CD4-positive, alpha-beta T cell (primary cell): ENCODE measurements at places on chromosomes 16 and 17.
A peak's percentile ranks its signal among the peaks of the same experiment; 100 is the strongest.

DNA sequence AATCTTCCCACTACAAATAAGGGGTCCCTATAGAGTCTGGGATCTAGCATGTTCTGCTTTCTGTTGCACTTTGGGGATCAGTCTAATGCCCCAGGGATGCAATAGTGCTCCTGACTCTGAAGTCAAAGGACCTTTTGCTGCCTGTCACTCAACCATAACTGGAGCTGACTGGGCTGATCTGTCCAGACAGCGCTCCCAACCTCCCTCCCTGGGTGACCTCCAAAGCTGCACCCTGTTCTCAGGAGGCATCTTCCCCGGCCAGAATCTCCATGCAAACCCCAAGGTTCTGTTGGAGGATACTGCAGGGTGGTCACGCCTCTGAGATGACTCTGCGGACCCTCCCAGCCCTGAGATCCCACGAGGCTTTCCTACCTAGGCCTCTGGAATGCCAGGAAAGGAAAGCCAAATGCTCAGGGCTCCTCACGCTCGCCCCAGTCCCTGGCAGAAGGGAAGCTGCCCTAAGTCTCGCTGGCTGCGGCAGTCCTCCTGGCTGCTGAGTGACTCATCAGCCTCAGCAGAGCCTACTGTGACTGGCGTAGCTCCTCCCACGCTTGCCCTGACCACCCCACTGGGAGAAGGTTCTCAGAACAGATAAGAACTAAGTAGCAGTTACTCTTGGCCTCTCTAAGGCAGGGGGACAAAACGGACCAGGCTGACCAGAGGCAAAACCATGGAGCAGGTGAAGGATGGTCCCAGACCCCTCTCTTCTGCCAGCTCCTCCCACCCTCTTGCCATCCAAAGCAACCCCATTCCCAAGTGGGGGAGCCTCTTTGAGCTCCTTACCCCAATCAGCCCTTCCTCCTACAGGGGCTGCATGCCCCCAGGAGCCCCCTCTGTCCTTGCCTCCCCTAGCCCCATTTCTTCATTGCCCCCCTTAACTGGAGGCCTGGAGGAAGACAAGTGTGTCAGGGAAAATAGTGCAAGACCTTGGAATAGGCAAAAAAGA is 124.1 kb upstream of the TNRC6C start:
- DNase-seq, result peak; percentile 36

DNA sequence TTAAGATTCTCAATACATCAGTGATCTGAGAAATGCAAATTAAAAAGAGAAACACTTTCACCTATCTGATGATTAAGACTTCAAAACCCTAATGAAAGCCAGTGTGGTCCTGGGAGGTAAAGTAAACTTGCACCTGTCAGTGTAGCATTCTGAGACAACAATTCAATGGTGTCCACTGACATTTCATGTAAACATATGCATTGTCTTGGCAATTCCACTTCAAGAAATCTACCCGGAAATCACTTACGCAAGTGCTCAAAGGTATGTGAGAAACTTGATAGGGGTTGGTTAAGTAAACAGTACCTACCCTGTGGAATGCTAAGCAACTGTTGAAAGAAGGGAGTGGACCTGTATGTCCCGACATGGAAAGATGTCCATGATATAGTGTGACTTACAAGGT is 2.1 kb downstream of the ST6GALNAC1 start:
- no peak for DNase-seq

DNA sequence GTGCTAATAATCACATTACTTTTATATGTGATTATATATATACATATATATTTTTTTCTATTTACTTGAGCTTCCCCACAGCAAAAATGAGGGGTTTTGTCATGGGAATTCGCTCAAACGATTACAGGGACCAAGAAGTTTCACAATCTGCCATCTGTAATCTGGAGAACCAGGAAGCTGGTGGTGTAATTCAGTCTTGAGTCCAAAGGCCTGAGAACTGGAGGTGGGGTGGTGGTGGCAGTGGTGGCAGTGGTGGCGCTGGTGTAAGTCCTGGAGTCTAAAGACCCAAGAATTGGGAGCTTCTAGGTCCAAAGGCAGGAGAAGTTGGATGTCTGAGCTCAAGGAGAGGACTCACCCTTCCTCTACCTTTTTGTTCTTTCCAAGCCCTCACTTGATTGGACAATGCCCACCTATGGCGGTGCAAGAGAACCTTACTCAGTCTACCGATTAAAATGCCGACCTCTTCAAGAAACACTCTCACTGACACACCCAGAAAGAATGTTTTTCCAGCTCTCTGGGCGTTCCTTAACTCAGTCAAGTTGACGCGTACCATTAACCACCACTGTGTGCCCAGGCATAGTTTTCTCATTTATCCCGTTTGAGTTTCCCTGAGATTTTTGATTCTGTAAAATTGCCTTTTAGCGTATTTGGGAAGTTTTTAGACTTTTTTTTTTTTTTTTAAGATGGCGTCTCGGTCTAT is 31.9 kb downstream of the POLR2A start:
- no peak for DNase-seq

DNA sequence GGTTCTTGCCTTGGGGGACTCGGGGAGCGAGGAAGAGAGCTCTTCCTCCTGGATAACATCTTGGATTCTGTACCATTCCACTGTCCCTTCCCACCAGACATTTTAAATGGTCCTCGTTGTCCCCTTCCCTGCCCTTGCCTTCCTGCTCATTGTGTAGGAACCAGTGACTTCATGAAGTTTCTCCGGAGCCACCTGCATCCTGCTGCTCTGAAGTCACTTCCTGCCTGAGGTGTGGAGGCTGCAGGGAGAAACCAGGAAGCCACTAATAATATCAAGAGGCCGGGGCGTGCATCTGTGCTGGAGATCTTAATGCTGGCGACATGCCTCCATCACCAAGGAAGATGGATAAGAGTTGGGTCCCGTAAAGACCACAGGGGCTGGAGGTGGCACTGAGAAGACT is 6.2 kb upstream of the SLC16A13 start:
- peak; percentile 82 for DNase-seq

- DNase-seq, result no peak
Measured at GRCh38 chr16:89442588-89442987, 47.8 kb downstream of the ANKRD11 start.

- no peak for DNase-seq
Measured at GRCh38 chr16:48235556-48236136, 8.5 kb upstream of the LONP2 start.

DNA sequence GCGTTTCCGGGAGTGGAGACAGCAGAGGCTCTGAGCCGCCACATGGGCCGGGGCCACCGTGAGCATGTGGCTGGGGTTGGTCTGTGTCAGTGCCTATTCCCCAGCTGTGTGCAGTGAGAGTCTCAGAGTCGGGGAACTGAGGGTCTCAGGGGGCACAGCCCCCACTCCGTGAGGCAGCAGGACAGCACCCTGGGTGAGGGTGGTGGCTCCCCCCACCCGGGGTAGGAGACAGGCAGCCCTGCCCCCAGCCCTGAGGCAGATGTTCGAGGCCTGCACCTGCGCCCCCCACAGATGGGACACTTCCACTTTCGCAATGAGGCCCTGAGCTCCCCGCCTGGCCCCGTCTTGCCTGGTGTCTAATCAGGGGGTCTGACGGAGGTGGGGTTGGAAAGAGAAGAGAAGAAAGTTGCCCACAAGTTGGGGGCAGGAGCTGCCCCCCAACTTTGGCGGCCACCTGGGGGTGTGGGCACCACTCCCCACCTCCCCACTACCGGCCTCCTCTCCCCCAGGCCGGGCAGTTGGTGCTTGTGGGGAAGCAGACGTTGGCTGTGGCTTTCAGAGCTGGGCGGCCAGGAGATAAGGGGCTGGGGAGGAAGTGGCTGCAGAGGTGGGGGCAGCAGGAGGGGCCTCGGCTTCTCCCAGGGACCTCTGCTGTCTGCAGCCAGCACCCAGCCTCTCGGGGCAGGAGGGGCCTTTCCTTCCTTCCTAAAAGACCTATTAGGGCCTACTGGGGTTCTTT is 1.8 kb upstream of the CBFA2T3 start:
- no peak for DNase-seq

GRCh38 chr17:80104956-80105375 is 3.6 kb downstream of the GAA start:
- no peak for DNase-seq

GRCh38 chr17:76023900-76024237 is 3.2 kb downstream of the EVPL start:
- no peak for DNase-seq

GRCh38 chr17:67215991-67216421 is 29.0 kb downstream of the HELZ start:
- DNase-seq, result no peak

GRCh38 chr16:1108299-1109252 is 12.5 kb upstream of the C1QTNF8 start:
- no peak for DNase-seq

GRCh38 chr16:28930652-28931051 is 1.1 kb upstream of the CD19 start:
- no peak for DNase-seq

DNA sequence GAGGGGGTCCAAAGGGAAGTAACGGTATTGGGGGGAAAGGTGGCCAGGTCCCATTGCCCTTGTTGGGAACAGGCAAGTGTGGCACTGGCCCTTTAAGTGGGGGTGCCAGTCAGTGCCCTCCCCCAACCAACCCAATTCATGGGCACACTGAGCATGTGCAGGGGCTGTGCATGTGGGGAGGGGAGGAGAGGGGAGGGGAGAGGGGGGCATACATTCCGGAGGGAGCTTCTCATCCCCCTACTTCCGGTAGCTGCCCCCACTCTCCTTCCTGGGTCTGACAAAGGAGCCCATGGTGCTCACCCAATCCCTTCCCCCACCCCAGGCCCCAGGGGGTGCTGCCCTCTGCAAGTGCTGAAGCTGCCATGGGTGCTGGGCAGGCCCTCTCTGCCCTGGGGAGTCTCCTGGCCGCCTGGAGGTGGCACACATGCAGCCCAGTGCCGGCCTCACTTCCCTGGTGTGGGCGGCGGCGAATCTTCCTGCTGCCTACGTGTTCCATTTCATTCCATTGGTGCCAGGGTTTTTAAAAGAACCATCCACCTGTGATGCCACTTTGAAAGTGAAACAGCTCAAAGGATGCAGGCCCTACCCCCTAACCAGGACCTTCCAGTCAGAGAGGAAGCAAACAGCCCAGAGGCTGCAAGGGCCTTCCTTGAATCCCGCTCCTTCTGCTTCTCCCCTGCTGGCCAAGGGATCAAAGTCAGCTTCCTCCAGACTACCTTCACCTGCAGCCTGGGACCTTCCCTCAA is 11.0 kb downstream of the HEXIM2 start:
- peak; percentile 55 for DNase-seq

GRCh38 chr17:185445-186138 is 4.1 kb upstream of the DOC2B start:
- peak; percentile 45 for DNase-seq

- no peak for DNase-seq
Measured at GRCh38 chr17:46737326-46737725, 81.2 kb downstream of the WNT3 start.

GRCh38 chr17:50902372-50903353 is 36.5 kb upstream of the TOB1 start:
- no peak for DNase-seq

DNA sequence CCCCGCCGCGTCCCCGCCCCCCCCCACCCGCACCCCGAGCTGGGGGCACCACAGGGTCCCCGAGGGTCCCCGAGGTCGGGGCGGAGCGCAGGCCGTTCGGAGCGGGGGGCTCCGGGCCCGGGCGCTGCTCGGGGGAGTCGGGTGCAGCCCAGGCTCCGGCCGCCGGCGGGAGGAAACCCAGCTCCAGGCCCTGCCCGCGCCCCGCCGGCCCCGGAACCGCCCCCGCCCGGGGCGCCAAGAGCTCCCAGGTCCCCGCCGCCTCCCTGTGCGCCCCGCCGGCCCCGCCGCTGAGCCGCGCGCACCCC is 33.2 kb upstream of the RPH3AL start:
- DNase-seq, result no peak

- no peak for DNase-seq
Measured at GRCh38 chr17:70368011-70368410, 198.7 kb downstream of the KCNJ2 start.

GRCh38 chr17:77453613-77454241 is 313.0 kb downstream of the SEC14L1 start:
- DNase-seq, result peak; percentile 75

GRCh38 chr17:41060052-41060604 is at the start of gene KRTAP2-3:
KRTAP2-3 (minus strand) TSS chr17:41060114; CDS start chr17:41060050, 64 bp downstream.
- DNase-seq, result no peak

DNA sequence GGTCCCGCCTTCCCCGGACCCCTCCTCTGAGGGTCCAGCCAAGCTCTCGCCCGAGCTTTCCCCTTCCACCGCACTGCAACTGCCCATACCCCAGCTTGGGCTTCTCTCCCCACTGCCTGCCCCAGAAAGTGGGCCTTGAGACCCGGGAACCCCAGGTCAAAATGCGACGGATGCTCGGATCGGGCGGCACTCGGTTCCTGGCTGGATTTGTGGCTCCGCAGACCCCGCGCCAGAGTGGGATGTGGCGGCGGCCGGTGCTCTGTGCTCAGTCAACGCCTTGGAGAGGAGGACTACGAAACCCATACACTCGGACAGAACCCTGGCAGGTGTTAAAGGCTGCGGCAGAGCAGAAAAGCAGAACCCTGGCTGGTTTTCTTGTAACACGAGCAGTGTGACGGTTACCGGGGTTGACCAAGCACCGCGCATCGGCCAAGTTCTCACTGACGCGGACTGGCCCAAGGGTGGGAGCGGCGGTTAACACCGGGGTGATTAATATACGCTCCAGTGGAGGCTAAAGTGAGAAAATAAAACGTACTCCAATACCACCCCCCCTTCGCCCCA is 885 bp upstream of the SLFN13 start:
- no peak for DNase-seq

DNA sequence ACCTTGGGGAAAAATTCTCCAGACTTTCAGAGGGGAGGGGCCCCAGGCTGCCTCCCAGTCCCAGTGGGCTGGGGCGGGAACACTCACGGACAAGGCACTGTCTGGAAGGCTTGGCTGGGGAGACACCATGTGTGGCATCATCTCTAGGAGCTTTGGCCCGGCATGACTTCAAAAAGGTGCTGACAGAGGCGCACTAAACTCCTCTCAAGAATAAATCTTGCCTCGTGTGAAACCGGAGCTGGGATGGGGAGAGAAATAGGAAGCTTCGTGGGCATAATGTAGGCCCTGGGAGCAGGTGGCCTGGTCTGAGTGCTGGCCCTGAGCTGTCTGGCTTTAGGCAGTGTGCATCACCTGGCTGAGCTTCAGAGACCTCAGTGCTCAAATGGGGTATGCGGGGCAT is 5.7 kb downstream of the WSCD1 start:
- no peak for DNase-seq

- no peak for DNase-seq
Measured at GRCh38 chr16:70746040-70746707, 54.8 kb downstream of the VAC14 start.

- no peak for DNase-seq
Measured at GRCh38 chr17:66392783-66393437, 90.5 kb downstream of the PRKCA start.

DNA sequence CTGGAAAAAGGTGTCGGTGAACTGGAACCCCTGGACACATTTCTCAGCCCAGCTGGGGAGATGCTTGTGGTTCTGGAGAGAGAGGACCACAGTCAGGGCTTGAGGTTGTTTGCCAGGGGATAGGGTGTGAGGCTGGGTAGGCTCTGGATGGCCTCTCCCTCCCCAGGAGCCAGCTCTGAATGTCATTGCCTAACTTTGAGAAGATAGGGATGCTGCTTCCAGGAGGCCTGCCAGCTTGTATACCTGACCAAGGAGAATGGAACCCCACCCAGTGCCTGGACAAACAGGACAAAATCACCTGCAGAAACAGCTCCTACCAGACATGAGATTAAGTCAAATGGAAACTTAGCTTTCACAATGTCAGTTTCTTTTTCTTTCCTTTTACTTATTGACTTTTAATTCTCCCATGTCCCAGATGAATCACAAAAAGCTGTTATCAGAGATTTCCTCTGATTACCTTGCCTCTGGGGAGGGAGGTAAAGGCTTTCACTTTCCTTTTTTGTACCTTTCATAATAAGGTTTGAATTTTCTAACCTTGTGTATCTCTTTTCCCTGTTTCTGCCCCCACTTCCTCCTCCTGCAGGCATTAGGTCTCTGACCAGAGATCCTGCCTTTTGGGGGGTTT is 29.8 kb upstream of the PLLP start:
- DNase-seq, result no peak
